ENCODE measurements at places on chromosomes 6 and 20.

- no peak for DNase-seq
Measured at GRCh38 chr6:113406048-113406695, 451.0 kb upstream of the MARCKS start.

- DNase-seq, result no peak
Measured at GRCh38 chr6:145964948-145965366, 799 bp upstream of the SHPRH start.

DNA sequence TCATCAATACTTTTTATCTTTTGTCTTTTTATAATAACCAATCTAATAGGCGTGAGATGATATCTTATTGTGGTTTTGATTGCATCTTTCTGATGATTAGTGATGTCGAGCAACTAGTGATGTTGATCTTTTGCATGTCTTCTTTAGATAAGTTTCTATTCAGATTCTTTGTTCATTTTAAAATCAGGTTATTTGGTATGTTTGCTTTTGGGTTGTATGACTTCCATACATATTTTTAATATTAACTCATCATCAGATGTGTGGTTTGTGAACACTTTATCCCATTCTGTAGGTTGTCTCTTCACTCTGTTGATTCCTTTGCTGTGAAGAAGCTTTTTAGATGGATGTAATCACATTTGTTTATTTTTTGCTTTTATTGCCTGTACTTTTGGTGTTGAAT, 295.8 kb downstream of the BCKDHB start:
- no peak for DNase-seq

DNA sequence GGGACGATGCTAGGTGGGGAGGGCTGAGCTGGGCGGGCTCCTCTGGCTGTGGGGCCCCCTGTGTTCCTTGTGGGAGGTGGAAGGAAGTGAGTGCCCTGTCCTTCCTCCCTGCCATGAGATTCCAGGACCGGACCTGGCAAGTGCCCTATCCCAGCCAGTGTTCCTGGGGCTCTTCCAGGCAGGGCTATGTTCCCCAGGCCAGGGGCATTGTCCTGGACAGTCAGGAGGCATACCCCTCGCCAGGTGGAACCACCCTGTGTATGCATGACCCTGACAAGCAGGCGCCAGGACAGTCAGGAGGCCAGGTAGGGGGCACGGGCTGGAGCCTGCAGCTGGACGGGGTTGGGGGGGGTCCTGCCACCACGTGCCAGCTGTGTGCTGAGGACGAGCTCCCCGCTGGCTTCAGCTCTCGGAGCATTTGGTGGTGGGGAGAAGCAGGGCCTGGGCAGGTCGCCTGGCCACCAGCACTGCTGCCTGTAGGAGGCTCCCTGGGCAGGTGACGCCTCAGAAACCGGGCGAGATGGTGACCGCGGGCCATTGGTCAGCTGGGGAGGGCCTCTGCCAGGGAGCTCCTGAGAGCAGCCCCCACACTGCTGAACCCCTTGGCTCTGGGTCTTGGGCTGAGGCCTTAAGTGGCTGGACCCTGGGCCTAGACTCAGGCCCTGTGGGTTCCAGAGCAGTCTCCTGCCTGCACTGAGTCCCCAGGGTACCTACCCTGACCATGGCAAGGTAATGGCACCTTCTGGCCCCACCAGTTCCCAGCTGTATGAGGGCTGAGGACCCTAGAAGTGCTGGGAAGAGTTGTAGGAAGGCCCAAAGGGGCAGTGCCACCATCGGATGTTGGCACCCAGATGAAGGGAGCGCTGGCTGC, 694 bp downstream of the SLC17A9 start:
- no peak for DNase-seq

GRCh38 chr20:59785986-59786795, 147.2 kb downstream of the SYCP2 start:
- no peak for DNase-seq

DNA sequence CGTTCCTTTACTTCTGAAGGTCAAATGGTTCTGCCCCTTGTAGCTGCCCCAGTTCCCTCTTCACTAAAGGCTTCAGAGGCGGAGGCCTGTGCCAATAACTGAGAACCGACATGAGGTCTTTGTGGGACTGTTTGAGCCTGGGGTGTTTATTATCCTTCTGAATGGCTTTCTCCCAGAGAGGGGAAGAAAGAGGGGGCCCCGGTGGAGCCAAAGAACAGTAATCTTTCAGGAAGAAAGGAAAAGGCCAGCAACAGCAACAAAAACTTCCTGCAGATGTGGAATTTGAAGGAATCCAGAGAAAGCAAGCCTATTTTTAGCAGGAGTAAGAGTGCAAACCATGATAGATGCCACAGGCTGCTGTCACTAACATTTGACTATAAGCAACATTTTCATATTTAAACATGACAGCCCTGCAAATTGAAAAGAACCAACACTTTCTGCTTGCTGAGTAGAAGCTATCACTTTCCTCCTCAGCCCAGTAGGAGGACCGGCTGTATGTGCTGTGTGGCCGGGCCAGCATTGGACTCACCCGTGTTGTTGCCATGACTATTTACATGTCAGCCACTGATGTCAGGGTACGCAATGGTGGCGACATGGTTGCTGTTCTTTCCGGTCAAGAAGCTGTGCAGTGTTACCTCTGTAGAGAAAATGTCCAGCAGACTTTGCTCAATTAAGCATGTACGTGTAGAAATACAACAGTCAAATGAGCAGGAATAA, 121.3 kb downstream of the SOBP start:
- DNase-seq, result no peak

DNA sequence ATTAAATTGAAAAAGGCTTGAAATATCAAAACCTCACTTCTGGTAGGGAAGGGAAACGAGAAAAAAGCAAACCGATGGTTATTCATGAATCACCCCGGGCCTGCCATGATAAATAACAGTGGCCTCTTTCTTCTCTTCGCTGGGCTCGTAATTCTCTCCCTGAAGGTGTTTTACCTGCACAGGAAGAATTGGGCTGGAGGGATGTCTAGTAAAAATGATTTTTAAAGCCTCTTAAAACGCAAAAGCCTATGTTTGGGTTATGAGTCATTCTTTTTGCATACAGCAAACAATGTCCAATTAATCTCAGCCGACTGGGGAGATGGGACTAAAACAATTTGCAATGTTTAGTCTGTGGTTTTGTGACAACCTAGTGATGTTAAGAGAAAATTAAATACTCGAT, 16.8 kb downstream of the LINC00237 start:
- DNase-seq, result no peak

DNA sequence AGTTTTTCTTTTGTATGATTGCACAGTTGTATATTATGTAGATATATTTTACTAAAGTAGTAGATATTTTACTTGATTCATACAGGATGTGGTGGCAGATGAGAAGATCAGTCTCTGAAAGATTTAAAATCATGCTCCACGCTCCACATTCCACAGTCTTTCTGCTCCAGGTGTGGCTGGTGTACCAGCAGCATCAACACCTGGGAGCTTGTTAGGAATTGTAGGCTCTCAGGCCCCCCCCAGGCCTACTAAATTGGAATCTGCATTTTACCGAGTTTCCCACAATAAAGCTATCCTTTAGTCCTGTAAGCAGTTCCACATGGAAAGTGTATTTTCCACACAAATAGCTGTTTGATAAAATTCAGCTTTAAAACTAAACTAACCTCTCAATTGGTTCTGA, 537.4 kb downstream of the BCKDHB start:
- DNase-seq, result no peak

DNA sequence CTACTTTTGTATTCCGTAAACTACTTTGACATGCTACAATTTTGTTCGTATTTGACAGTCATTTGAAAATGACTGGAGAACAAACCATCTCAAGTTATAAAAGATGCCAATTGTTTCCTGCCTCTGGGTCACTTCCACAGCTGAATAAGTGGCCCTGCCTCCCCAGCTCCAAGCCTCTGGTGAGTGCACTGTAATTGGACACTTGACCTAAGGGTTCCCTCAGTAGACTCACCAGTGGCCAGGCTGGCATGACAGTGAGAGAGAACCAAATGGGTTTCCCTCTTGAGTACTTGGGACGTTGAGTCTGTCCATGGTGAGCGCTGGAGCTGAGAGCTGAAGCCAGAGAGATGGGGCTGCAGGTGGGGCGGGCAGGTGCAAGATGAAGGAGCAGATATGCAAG, 57.1 kb downstream of the SLC35D3 start:
- DNase-seq, result no peak

- no peak for DNase-seq
Measured at GRCh38 chr6:165910184-165910966, 247.3 kb upstream of the PDE10A start.

DNA sequence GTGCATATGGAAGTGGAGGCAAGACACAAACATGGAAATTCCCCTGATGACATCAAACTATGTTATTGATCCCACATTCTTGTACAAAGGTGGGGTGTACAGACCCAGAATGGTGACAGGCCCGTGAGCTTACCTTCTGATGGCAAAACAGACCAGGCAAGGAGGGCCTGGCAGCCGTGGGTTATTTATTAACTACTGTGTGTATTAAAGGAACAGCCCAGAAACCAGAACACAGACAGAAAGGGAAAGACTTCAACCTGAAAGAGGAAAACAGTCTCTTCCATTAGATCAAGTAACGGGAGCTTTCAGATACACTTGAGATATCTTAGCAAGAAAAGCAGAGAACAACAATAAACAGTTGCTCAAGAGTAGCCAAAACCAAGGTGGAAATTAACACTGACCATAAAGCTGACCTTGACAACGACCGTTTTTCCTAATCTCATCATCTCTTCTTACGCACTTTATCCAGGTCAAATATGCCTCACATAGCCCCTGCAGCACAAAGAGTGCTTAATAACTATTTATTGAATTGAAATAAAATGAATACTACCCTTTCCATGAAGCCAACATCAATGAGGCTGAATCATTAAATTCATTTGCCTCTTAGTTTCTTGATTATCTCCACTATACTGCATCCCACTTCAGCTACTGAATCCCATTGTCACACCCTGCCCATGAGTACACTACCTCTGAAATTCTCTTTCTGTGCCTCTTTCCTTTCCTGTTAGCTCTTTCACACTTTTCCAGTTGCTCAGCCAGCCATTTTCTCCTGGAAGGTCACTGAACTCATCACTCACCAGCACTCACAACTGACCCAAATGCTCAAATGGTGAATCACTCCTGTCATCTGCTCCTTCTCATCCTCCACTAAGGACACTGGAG, 67.4 kb downstream of the MOXD1 start:
- no peak for DNase-seq

- no peak for DNase-seq
Measured at GRCh38 chr6:13848522-13849150, 34.3 kb upstream of the MCUR1 start.

GRCh38 chr6:54086439-54086838, 24.8 kb upstream of the MLIP start:
- DNase-seq, result no peak

GRCh38 chr6:39227476-39227875, 1.8 kb downstream of the KCNK5 start:
- DNase-seq, result no peak

DNA sequence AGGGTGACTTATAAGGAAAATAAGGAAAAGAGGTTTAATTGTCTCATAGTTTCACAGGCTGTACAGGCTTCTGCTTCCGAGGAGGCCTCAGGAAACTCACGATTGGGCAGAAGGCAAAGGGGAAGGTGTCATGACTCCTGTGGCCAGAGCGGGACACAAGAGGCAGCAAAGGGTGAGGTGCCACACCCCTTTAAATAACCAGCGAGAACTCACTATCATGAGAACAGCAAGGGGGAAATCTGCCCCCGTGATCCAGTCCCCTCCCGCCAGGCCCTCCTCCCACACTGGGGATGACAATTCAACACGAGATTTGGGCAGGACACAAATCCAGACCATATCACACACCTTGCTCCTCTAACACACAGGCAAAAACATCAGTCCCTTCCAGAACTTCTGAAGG, 254.0 kb downstream of the DLL1 start:
- DNase-seq, result no peak

DNA sequence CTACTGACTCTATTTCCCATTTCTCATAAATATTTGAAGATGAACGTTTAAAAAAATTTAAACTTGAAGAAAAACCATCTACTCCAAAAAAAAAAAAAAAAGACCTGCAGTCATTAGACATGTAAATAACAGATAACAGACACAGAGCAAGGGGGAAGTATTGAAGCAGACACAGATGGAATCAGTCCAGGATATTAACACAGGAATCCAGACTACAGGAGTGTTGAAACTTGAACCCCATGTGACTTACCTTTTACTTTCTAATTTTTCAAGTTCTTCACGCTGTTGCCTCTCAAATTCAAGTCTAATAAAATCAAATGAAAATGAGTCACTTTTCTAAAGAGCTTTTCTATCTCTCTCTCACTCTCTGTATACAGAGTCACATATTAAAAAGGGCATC, 191.8 kb downstream of the KIF16B start:
- DNase-seq, result no peak

DNA sequence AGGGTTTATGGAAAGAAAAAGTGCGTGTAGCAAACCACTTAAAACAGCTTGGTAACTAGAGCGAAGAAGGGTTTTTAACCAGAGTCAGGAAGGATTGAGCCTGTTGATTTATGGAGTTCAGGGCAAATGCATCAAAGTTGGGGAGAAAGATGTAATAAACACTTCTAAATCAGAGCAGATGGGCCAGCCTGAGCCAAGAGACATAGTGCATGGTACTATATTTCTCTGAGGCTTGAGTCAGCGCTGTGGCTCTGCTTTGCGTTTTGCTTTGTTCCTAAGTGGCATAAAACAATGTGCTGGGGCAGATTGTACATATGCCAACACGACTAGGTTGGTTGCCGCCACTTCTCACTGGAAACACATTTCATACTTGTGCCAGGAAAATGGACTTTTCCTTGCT, 111.3 kb downstream of the BCKDHB start:
- no peak for DNase-seq

GRCh38 chr6:147949981-147950622, 392.5 kb upstream of the SASH1 start:
- DNase-seq, result no peak

DNA sequence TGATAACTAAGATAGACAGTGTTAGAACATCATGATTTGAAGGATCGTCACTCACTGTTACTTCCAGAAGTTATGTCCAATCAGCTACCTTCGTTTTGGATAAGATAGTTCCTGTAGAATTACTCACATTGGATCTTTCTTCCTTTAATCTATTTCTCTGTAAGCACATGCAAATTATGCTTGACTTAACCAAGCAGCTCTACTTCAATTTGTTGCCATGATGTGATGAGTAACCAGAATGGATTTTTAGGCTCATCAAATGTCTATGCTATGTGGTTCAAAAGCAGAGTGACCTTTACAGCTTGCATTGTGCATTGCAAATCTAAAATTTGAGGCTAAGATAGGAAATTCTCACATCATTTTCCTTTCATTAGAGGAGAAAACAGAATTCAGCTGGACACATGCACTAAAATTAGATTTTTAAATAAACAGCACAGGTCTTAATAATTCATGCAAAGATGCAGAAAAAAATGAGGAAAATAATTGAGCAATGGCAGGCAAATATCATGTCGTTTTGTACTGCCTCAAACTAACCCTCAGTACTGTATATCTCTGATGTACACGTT, 76.7 kb upstream of the ZFP64 start:
- no peak for DNase-seq

Data from GM19239 (cell line).